KBM-7 (cell line): ENCODE measurements at places on chromosomes 16 and 17.

GRCh38 chr17:6546069-6546718, 10.2 kb downstream of the PITPNM3 start:
- no peak for DNase-seq

DNA sequence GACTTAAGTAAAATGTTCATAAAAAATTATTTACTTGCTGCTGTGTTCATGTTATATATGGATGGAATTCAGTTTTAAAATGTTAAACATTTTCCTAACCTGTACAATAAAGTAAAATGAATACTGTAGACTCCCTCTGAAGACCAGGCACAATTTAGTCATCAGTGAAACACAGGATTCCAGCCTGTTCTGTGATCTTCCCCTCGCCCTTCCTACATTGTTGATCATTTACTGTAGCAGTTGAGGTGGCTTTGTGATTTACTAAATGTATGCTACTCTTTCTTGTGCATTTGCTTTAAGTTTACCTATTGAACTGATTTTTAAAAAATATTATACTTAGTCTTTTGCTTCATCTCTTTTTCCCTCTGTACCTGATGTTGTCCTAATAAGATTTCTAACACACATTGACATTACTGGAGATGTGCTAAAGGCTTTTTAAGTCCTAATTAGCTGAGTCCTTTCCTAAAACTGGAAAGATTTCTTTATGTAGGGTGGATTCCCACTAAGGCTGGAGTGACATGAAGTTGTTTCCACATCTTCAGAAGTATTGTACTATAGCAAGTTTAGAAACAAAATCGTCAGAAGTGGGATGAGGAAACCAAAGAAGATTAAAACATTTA, 38.1 kb downstream of the PHKB start:
- DNase-seq = no peak

- no peak for DNase-seq
Observed at GRCh38 chr17:68452724-68453290, 4.5 kb downstream of the WIPI1 start.

GRCh38 chr16:89314357-89314756, 96.9 kb downstream of the ZNF778 start:
- no peak for DNase-seq

GRCh38 chr16:81198635-81199034, 39.9 kb upstream of the BCO1 start:
- DNase-seq = no peak

DNA sequence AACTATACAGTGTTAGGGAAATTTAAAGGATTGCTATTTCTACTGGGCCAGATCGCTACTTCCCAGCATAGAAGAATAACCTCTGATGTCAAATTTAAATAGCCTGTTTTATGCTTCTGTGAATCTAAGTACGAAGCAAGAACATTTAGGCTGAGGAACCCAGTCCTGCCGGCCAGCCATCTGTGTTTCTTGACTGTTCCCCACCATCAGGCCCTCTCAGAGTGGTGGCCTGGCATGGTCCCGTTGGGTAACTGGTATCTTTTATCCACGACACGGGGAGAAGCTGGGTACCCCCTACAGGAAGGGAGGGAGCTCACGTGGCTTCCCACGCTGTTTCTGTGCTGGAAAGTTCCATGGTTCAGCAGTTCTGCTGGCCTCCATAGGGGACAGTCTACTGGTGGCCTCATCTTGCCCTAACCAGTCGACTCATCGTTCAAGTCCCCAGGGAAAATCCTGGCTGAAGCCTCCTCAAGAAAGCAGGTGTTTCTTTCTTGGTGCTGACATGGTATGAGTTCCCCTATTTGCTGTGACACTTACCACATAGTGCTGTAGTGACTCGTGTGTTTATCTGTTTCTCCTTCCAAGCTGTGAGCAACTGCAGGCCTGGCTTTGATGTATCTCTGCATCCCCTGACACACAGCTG, 201.7 kb upstream of the NLRP1 start:
- no peak for DNase-seq

GRCh38 chr17:62121025-62121730, 56.1 kb upstream of the MED13 start:
- no peak for DNase-seq

DNA sequence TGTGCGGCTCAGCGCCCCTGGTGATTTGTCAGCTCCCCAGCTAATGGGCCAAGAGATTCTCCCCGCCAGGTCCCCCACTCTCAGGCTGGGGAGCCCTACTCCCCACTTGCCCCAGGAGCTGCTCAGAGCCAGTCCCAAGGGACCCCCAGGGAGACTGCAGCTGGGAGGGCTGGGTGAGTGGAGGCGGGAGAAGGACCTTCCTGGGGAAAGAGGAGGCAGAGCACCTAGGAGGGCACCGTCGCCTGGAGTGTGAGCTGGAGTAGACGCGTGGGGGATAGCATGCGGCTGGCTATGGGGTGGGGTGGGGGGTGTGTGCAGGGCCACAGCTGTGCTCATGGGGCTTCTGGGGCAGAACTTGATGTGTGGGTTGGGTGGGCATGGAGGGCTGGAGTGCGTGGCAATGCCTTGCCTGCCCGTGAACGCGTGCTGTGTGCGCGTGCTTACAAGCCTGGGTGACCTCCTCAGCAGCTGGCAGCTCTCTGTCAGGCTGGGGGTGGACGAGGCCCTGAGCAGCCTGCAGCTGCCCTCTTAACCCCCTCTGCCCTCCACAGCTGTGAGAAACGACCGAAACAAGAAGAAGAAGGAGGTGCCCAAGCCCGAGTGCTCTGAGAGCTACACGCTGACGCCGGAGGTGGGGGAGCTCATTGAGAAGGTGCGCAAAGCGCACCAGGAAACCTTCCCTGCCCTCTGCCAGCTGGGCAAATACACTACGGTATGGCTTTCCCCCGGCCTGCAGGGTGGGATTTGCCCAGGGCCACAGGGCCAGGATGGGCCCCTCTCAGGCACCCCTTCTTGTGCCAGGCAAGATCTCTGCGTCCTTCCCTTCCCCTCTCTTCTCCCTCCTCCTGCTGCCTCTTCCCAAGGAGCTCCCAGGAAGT, 12.9 kb downstream of the GJD3 start:
- DNase-seq = no peak

- DNase-seq = no peak
Observed at GRCh38 chr17:17413215-17413792, 63.5 kb upstream of the MED9 start.

GRCh38 chr16:67685388-67686112, 18.9 kb downstream of the C16orf86 start:
- DNase-seq = no peak

GRCh38 chr17:70084476-70084875, 9.5 kb downstream of the KCNJ16 start:
- DNase-seq = no peak

- DNase-seq = no peak
Observed at GRCh38 chr16:1444730-1445517, 568 bp upstream of the CCDC154 start.

GRCh38 chr16:53541326-53541725, 38.3 kb upstream of the AKTIP start:
- no peak for DNase-seq

DNA sequence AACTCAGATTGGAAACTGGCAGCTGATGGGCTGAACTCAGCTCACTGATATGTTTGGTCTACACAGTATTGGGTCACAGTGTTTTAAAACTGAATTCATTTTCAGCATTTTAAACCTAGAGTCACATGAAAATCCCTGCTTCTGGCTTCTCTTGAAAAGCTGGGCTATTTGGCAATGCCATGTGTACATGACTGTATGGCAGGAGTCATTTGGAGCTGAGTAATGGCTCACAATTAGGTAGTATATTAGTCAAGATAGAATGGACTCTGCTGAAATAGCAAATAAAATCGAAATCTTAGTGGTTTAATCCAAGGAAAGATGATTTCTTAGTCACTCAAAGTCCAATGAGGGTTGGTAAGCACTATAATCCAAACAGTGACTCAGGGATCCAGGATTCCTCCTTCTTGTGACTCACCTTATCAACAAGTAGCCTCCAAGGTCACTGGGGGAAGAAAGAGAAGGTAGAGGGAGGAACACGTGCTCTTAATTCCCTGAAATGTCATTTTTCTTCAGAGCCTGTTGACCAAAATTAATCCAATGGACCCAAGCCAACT, 13.9 kb upstream of the PMP22 start:
- DNase-seq = no peak

DNA sequence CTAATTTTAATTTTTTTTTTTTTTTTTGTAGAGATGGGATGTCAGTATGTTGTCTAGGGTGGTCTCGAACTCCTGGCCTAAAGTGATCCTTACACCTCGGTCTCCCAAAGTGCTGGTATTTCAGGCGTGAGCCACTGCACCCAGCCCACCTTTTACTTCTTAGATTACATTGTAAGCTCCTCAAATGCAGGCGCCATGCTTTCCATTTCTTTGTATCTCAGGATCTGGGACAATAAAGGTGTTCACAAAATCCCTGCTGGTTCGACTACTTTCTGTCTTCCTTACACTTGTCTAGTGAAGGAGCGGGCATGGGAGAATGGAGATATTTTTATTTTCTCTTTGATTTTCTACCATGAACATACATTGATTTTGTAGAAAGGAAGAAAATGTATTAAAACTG, 23.2 kb upstream of the C16orf74 start:
- DNase-seq = no peak

DNA sequence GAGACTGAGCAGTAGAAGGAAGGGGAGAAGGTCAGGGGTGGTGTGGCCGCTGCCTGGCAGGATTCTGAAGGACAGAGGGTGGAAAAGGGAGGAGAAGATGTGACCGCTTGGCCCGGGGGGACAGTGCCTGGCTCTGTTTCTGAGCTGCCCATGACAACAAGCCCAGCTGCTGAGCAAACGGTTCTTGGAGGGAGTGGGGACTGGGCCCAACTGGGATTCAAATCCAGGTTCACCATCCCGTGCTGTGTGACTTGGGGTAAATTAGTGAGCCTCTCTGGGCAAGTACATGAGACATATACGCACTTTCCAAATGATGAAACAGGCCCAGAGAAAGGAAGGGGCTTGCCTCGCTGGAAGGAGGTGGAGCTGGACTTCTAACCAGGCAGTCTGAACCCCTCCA, 23.3 kb downstream of the SEC14L5 start:
- DNase-seq = no peak

- no peak for DNase-seq
Observed at GRCh38 chr17:46908068-46908737, 14.8 kb upstream of the GOSR2 start.
